Stimulated activated CD8-positive, alpha-beta memory T cell treated with anti-CD3 and anti-CD28 coated beads, Interleukin-15, amount 100 ng/mL, for 24 hours (primary cell): ENCODE measurements at places on chromosomes 3 and 15.

DNA sequence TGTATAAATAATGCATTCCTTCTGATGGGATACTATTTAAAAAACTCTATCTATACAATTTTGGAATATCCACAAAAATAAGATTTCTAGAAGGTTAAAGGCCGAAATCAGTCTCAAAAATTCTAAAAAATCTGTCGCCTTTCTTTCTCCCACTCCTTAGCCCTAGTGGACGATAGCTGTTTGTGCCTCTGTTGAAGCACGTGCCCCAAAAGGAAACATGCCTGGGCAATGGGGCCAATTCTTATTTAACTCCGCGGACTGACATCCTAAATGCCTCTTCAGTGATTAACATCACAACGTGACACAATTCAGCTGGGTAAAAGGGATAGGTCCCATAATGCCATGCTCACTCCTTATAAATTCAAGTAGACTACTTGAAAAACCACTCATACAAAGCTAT, 65.1 kb downstream of the GAP43 start:
- DNase-seq, result no peak

- no peak for DNase-seq
These were observed 1.6 kb downstream of the FBN1 start for GRCh38 chr15:48643776-48644466.

GRCh38 chr15:86773736-86774135, 694.1 kb downstream of the AGBL1 start:
- no peak for DNase-seq

GRCh38 chr3:167854846-167855245, 119.3 kb downstream of the SERPINI1 start:
- DNase-seq, result no peak

- DNase-seq, result no peak
These were observed 48.8 kb downstream of the NSMCE3 start for GRCh38 chr15:29220852-29221251.

DNA sequence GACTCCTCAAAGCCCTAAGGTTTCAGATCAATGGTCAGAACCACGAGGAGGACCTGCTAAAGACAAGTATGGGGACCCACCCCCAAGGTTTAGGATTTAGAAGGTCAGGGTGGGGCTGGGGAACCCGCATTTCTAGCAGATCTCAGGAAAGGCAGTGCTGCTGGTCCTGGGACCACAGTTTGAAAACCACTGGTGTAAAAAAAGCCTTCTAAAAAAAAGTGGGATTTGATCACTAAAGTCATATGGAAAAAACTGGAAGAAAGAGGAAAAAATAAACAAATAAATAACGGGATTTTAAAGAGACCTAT, 832 bp downstream of the SLC41A3 start:
- no peak for DNase-seq

- peak; percentile 66 for DNase-seq
These were observed 31.8 kb upstream of the MYZAP start for GRCh38 chr15:57559875-57560274.

DNA sequence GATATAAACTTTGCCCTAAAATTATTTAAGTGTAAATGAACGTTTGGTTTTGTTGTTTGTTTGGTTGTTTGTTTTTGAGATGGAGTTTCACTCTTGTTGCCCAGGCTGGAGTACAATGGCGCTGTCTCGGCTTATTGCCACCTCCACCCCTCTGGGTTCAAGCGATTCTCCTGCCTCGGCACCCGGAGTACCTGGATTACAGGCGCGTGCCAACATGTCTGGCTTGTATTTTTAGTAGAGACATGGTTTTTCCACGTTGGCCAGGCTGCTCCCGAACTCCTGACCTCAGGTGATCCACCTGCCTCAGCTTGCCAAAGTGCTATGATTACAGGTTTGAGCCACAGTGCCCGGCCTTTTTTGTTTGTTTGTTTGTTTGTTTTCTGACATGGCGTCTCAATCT, 87.9 kb upstream of the CHD2 start:
- DNase-seq, result no peak

- no peak for DNase-seq
These were observed 85.1 kb upstream of the HES1 start for GRCh38 chr3:194050782-194051320.

- no peak for DNase-seq
These were observed 422.4 kb upstream of the ATP11B start for GRCh38 chr3:182370949-182371348.

- no peak for DNase-seq
These were observed 128.6 kb downstream of the PTPRG start for GRCh38 chr3:61690016-61690415.

- no peak for DNase-seq
These were observed 276.6 kb upstream of the THBS1 start for GRCh38 chr15:39304201-39304841.

DNA sequence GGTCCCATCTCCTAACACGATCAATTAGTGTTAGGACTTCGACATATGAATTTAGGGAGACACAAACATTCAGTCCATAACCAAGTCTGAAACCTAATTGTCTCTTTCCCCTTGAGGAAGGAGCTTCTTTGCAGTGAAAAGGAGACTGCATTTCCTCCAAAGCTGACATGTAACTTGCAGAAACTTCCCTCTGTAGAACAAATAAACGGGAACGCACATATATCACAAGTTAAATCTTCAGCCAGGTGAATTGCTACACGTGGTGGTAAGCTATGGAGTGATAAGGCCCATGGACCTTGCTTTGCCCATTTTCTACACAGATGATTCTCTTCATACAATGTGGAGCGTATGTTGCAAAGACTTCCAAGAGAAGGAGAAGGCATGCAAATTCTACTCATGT, 47.1 kb upstream of the LIPC start:
- DNase-seq, result no peak

GRCh38 chr3:97823046-97824004, 1.5 kb downstream of the CRYBG3 start:
- no peak for DNase-seq

DNA sequence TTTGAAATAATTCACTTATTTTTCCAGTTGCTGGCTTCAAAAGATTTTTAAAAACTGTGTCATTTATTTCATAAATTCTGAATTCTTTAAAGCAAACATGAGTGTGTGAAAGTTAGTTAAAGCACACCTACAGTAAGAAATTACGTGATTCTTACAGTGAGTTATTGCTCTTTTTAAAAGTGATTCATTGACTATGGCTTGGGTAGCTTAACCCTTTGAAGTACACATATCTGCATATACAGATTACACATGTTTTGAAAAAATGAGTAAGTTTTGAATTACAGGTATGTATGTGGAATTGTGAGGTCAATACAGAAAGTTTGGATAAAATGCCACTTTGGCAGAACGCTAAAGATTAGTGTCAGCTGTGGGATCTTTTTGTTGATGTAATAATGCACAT, 64.5 kb upstream of the MBNL1 start:
- no peak for DNase-seq

- no peak for DNase-seq
These were observed 31.7 kb upstream of the CYP11A1 start for GRCh38 chr15:74399100-74399499.

DNA sequence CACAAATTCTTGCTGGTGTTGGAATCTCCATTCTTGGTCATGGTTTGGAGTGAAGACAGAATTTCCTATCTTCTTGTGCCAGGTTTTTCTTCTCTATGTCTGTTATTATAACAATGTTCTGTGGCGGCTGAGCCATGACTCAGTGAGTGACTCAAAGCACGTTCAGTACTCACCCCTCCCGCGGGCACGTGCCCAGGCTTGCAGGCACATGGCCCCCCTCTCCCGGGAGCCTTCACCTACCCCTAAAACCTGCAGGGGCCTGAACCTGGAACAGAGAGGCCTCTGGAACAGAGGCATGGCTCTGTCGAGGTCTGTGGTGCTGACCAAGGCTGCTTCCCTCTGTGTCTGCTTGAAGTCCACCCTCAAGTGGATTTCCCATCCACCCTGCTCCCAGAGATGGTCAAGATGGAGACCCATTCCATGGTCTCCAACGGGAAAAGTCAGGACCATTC, 27.6 kb downstream of the PLXNB1 start:
- no peak for DNase-seq

DNA sequence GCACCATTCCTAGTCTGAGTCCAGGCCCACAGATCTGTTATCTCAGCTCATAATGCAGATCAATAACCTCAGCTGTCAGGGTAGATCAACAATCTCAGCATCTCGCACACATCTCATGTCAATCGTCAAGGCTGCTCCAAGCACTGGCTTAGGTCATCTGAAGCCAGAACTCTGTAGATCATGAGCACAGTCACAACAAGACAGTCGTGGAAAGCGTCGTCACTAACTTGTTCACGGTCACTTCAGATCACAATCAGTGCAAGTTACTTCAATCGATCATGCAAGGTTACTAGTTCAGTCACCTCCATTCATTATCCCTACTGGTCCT, 71.8 kb downstream of the RBPMS2 start:
- no peak for DNase-seq

GRCh38 chr3:179882292-179882691, 154.4 kb downstream of the PEX5L start:
- no peak for DNase-seq

- DNase-seq, result no peak
These were observed 109.6 kb downstream of the PLD1 start for GRCh38 chr3:171700653-171701052.

DNA sequence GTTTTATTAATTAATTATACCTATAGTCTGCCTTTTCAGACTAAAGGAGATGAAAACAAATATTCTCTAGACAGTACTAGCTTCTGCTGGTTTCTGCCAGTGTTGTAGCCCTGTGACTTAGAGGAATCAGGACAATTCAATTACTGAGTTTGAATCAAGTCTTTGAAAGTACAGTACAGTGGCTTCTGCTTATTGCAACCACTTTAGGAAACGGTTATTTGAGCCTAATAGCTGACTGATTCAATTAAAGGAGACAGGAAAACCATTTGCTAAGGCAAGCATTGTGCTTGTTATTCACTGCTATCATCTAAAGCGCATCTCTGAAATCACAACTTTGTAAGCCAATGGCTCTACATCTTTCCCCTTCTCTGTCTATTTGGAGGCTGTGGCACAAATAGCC, 90.1 kb upstream of the ARL6 start:
- DNase-seq, result no peak

DNA sequence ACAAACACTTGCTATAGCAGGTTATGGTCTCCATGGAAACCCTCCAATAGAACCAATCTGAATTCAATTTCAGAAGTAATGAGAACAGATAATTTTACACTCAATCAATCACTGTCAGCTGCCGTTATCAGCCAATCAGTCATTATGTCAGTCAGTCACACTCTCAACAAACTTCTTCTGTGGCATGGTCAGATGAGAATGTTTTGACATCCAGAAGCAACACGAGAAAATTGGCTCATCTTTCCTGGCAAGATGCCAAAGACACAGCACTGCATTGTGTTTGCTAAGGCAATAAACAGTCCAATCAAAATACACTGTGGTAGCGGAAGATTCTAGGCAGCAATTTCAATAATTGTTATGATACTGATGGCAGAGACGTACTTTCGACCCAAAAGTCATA, 190.7 kb downstream of the RORA start:
- DNase-seq, result no peak

DNA sequence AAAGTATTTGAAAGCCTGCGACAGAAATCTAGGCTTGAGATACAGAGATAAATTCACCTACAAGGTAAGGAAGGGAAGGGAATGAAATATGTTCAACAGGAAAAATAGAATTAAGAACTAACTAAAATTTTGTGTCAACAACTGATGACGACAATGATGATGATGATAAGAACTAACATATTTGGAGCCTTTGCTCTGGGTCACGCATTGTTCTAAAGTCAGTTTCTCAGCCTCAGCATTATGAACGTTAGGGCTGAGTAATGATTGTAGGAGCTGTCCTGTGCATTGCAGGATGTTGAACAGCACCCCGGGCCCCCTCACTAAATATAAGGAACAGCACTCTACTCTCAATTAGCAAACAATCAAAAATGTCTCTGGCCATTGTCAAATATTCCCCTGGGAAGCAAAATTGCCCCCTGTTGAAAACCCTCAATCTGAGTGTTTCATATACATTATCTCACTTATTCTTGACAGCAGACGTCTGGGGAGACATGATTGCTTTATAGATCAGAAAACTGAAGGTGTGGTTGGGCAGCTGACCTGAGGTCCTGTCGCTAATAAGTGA, 88.5 kb downstream of the ERC2 start:
- DNase-seq, result no peak

GRCh38 chr15:49895347-49896223, 223.4 kb downstream of the ATP8B4 start:
- DNase-seq, result no peak

- DNase-seq, result no peak
These were observed 279.7 kb downstream of the MECOM start for GRCh38 chr3:169383770-169384169.

- DNase-seq, result no peak
These were observed 598.1 kb upstream of the CBLB start for GRCh38 chr3:106466881-106467280.

- DNase-seq, result no peak
These were observed 5.3 kb downstream of the KLF15 start for GRCh38 chr3:126351771-126352475.
